Left cardiac atrium (tissue), 4 donors: ENCODE measurements at places on chromosomes 2 and 18. TPM values are rescaled to one million over a fixed set of nuclear protein-coding genes. Genes with fewer than 3 reads are reported as not detected.

The REG1B gene
- total RNA-seq: not detected

The POTEE gene
- not detected for total RNA-seq

The PSMA8 gene
- not detected for total RNA-seq

The NT5DC4 gene
- not detected for total RNA-seq
